ENCODE measurements at places on chromosomes 12 and 14. TPM values are rescaled to one million over a fixed set of nuclear protein-coding genes. Genes with fewer than 3 reads are reported as not detected.

SMOC1 gene
- 25.7 TPM for total RNA-seq

TEX22 gene
- under 0.01 TPM for total RNA-seq

- no peak for DNase-seq
These were observed 200.4 kb downstream of the PTPRO start for GRCh38 chr12:15522574-15523187.

FGF6 gene
- not detected for total RNA-seq

GRCh38 chr14:95524706-95525512 lies 8.5 kb upstream of the SYNE3 start:
- DNase-seq: no peak

- DNase-seq: peak; percentile 89
These were observed 20.2 kb upstream of the PPP1R13B start for GRCh38 chr14:103867523-103867953.

RNFT2 gene
- 2.4 TPM for total RNA-seq

OR4E2 gene
- total RNA-seq: not detected

DNA sequence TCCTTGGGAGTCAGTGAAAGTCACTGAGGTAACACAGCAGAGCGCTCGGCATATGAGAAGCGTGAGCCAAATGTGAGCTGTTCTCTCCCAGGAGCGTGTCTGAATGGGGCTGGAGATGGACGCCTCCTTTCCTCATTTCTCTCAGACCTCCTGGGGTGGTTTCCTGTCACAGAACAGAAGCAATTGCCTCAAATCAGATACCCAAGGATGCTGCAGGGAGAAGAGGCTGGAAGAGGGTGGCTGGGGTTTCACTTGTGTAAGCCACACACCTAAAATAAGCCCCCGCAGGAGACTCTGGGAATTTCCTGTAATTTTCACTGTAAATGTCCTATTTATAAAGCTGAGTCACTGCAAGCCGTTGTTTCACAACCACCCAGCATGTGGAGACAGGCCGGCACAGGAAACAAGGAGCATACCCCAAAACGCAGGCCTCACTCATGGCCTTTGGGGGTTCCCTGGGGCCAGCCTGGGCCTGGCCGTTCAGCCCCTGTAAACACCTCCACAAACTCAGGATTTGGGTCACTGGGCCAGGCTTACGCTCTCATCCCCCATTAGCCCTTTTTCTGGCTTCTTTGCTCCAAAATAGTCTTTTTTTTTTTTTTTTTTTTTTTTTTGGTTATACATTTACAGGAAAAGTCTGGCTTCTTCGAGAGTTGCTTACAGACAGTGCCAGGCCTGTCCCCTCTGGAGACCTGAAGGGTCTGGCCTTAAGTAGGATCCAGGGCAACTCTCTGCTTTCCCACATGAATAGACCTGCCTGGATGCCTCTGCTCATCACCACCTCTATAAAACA lies 55.3 kb downstream of the VCPKMT start:
- peak; percentile 96 for DNase-seq

DNA sequence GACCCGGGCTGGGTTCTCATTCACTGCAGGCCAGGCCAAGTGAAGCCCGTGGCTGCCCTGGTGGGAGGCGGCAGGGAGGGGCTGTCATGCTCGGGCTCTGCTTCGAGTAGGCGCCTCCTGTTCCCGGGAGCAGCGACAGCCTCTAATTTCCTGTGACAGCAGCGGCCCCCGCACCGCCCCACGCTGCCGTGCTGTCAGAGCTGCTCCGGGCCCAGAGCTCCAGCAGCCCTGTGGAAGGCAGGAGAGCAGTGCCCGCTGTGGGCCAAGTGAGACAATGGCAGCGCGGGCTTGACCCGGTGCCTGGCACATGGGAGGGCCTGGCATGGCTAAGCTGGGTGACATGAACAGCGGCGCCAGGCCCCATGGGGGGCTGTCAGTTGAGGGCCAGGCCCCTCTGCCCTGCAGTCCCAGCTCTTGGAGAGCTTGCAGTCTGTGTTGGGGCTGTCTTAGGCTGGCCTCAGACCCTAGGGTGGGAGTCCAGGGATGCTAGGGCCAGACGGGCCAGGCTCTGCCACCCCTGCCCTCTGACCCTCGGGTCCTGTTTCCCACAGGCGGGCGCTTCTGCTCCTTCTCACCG lies 5.1 kb downstream of the TRMT61A start:
- DNase-seq: peak; percentile 56

- no peak for DNase-seq
These were observed 466.6 kb downstream of the EGLN3 start for GRCh38 chr14:33484264-33484663.

DNA sequence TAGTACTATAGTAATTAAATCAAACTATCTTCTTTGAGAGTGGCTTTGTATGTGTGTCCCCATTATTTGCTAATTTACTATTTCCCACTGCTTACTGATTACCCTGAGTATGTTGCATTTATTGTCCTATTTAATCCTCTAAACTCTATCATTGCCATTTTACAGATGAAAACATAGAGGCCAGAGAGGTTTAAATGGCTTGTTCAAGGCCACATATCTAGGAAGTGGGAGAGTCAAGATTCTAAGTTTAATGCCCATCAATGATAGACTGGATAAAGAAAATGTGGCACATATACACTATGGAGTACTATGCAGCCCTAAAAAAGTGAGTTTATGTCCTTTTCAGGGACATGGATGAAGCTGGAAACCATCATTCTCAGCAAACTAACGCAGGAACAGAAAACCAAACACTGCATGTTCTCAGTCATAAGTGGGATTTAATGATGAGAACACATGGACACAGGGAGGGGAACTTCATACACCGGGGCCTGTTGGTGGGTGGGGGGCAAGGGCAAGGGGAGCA lies 419.7 kb downstream of the ZFP36L1 start:
- DNase-seq: no peak

DNA sequence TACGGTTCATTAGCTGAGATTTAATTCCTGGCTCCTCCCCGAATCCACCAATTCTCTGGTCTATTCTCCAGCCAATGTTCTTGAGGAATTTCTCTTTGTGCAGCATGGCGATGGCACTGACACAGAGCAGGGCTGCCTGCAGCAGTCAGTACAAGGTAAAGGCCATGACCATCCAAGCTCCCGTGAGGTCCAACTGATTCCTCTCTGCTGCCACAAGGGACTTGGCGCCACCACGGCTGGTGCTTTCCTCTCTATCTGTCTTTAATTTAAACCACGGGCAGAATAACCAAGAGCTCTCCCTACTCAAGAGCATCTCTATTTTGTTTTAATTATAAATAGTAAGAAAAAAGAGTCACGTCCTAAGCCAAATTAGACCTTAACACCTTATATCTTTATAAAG lies 12.1 kb downstream of the TMEM116 start:
- no peak for DNase-seq

DNA sequence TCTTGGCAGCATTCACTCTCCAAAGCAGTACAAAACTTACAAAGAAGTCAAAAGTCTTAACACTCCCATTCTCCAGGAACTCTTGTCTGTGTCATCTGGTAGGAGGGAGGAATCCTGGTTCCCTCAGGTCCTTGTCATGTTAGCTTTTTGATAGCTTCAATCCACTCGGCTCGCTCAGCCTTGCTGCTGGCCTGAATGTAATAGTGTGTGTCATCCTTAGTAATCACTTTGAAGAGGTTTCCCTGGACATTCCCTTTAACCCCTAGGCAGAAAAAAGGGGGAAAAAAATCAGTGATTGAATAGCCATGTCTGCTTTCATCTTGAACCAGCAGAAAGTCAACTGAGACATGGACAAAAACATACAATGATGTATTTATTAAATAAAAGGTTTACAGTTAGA lies 24.8 kb downstream of the PLEK2 start:
- DNase-seq: no peak

GRCh38 chr12:104703372-104703771 lies 246.6 kb downstream of the CHST11 start:
- no peak for DNase-seq

SLC25A47 gene
- total RNA-seq: not detected

GRCh38 chr12:24835377-24835776 lies 113.5 kb downstream of the BCAT1 start:
- DNase-seq: no peak

- DNase-seq: no peak
These were observed 82.4 kb upstream of the RESF1 start for GRCh38 chr12:31876568-31877424.

DNA sequence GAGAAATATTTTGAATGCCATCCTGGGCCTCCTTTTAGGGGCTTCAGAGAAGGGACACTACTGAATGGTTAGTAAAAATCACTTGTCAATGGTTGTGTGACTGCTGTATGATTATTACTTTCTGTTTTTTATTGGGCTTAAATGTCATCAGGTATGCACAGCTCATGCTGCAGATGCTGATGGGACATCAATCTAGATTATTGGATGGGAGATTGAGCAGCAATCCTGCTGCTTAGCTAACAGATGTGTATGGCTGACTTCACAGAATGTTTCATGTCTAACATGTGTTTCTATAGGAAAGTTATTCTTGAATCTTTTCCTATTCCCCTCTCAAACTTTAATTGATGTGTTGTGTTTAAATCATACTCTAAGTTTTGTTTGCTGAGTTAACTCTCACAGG lies 166.8 kb downstream of the RMST start:
- DNase-seq: no peak

DPY19L2 gene
- 2.7 TPM for total RNA-seq

- peak; percentile 71 for DNase-seq
These were observed 325.4 kb upstream of the SFSWAP start for GRCh38 chr12:131385313-131386166.

DNA sequence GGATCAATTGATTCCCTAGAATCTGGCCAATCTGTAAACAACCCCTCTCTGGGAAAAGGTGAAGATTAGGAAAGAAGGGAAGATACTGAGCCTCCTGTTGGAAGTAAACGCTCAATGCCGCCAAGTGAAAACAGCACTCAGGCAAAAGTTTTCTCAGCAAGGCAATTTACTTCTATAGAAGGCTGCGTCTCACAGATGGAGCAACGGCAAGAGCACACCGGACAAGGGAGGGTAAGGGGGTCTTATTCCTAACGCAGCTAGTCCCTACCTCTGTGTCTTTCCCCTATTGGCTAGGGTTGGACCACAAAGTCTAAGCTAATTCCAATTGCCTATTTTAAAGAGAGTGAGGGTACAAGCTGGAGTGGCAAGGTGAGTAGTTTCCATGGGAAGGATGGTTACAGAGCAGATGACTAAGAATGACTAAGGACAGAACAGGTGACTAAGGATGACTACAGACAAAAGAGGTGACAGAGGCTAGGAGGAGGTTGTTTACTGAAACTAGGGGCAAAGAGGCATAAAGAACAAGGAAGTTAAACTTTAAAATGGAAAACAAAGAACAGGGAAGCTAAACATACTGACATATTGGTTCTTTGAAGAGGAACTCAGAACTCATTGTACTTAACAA lies 5.6 kb upstream of the TTC9 start:
- no peak for DNase-seq

GRCh38 chr12:88519802-88520435 lies 60.4 kb downstream of the KITLG start:
- DNase-seq: no peak

DNA sequence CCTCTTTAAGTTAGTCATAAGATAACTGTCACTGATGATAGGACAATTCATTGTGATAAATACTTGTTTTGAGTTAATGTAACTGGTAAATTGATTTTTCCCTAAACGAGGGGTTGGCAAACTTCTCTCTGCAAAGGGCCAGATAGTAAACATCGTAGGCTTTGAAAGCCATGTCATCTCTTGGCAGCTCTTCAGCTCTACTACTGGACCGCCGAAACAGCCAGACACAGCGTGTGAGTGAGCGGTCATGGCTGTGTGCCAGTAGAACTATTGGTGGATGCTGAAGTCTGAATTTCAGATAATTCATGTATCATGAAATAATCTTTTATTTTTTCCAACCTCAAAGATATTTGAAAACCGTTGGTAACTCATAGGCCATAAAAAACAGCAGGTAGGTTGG lies 9.9 kb downstream of the PIWIL1 start:
- no peak for DNase-seq

GRCh38 chr14:54691525-54692283 lies 124.8 kb downstream of the SAMD4A start:
- DNase-seq: peak; percentile 67

GRCh38 chr12:77575376-77575919 lies 255.2 kb upstream of the NAV3 start:
- no peak for DNase-seq

DNA sequence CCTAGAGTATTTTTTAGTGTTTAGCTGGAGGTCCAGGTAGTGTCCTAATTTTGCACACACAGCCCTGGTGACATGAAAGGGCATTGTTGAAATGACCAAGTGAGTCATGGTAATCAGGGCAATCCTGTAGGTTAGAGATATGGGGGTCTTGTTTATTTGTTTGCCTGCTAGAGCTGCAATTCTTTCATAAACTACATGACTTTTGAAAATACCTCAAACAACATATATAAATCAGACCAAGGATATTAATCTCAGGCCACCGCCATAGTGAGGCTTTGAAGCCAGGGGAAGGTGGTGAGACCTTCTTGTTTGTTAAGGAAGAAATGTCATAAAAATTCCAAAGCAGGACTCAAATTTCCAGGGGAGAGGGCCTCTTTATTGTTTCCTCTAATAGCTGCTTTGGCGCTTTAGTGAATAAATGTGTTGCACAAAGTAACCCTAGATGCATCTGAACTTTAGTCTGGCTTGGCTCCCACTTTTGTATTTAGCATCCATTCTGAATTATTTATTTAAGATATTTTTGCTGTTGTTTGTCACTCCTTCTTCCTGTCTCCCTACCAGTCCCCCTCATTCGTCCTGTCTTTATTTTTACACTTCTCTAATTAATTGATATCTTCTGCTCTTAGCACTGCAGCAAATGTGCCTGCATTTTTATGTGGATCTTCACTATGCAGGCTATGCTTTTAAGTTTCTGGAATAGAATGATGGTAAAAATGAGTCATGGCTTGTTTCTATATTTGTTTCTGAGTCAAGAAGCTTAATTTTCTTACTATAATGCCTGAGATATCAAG lies 430.3 kb downstream of the RAD51B start:
- DNase-seq: peak; percentile 84

DNA sequence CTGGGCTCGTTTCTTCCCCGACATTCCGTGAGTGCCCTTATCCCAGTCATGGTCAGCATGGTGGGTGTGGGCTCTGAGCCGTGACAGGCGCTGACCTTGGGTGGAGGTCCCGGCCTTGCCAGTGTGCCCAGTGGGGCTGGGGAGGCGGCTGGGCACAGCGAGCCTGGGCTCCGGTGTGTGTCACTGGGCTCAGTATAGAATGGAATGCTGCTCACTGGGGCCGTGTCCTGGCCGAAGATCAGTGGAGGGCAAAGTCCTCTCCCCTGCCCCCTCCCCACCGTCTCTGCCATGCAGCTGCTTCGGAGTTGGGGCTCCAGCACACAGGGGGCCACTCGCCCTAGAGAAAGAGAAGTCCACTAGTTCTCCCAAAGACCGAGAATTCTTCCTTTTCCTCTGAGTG lies 164.4 kb downstream of the TSPAN9 start:
- no peak for DNase-seq

DNA sequence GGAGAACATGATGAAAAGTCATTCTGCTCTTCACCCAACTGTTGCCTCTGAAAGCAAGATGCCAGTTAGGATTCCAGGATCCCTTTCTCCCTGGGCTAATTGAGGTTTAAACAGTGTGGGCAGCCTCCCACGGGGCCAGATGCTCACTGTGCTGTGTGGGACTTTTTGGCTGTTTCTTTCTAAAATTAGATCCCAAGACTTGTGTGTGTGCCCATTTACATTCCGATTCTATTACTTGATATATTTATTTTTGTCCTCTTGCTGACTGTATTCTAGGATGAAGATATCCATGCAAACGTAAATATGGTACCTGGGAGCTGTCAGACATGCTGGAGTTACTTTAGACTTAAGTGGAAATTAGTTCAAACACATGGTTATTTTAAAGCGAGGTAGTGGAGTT lies 6.2 kb downstream of the IFT43 start:
- DNase-seq: no peak

BDKRB2 gene
- 4.1 TPM for total RNA-seq

LRFN5 gene
- total RNA-seq: under 0.01 TPM

TUNAR gene
- not detected for total RNA-seq

Measured in osteoblast (primary cell).